NCI-H2029 treated with DMSO at 0.1 percent for 48 hours (cell line): ENCODE measurements at places on chromosomes 11 and 22.

GRCh38 chr11:55773138-55773537 lies at the start of gene OR5D13:
OR5D13 (plus strand) TSS chr11:55773438; CDS start chr11:55773438, 0 bp downstream.
- no peak for DNase-seq

GRCh38 chr22:20238536-20238900 lies 29.6 kb downstream of the RTN4R start:
- DNase-seq, result no peak

DNA sequence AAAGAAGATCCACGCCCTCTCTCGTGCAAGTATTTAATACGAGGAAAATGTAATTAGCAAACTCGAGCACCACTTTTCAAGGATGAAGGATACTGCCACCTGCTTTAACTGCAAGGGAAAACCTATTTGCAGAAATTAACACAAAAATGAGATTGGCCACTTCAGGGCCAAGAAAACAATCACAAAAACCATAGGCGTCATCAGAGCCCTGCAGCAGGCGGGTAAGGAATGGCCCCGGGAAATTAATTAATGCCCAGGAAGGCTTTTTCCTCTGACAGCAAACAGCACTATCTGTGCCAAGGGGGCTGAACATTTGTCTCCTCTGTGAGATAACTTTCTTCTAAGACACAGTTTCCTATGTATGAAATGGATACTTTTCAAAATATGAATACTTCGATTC lies 255.7 kb downstream of the CTTN start:
- no peak for DNase-seq

GRCh38 chr11:18369398-18369797 lies 25.0 kb upstream of the LDHA start:
- DNase-seq, result no peak

DNA sequence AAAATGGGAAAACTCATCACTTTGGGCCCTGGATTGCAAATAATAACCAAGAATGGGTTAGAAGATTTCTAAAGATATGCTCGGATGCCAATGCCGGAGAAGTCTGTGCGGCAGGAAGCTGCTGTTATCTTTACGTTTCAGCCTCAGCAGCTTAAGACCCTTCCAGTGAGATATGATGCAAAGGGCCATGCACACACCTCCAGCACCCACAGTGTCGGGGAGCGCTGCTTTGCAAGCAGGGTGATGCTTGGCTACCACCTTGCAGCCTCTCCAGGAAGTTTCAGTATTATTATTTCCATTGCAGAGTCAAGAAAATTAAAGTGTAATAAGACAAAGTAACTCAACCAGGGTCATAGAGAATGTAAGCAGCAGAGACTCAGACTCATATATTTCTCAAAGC lies 37.3 kb downstream of the LARGE1 start:
- DNase-seq, result no peak

- DNase-seq, result no peak
These were observed 474.3 kb downstream of the METTL15 start for GRCh38 chr11:28582506-28582905.

DNA sequence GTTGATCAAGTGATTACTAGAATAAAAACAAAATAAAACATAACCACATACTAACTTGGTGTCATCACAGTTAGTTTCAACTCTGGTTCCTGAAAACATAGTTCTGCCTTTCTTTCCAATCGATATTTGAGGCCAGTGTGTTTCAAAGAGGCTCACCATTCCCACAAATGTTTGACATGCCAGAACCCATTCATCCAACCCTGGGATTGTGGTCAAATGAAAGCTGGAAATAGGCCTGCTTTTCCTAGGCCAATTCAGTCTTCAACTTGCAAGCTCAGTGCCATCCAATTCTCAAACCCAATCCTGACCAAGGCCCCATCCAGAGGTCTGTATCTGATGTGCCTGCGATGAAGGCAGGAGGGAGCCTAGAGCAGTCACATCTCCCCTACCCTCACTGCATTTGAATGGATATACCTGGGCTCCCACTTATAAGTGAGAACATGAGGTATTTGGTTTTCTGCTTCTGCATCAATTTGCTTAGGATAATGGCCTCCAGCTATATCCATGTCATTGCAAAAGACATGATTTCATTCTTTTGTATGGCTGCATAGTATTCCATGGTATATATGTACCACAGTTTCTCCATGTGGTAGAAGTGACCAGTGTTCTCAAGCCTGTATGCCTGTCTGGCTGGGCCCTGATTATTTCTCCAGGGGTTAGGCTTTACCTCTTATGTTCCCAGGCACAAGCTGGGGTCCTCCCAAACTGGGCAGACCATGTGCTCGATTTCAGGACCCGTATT lies 143.2 kb downstream of the SWAP70 start:
- no peak for DNase-seq

GRCh38 chr22:38784035-38784434 lies 9.9 kb downstream of the DNAL4 start:
- DNase-seq, result no peak

GRCh38 chr11:130124096-130124495 lies 35.5 kb upstream of the ST14 start:
- DNase-seq, result no peak

- no peak for DNase-seq
These were observed 37.8 kb downstream of the STIM1 start for GRCh38 chr11:3893311-3893710.

DNA sequence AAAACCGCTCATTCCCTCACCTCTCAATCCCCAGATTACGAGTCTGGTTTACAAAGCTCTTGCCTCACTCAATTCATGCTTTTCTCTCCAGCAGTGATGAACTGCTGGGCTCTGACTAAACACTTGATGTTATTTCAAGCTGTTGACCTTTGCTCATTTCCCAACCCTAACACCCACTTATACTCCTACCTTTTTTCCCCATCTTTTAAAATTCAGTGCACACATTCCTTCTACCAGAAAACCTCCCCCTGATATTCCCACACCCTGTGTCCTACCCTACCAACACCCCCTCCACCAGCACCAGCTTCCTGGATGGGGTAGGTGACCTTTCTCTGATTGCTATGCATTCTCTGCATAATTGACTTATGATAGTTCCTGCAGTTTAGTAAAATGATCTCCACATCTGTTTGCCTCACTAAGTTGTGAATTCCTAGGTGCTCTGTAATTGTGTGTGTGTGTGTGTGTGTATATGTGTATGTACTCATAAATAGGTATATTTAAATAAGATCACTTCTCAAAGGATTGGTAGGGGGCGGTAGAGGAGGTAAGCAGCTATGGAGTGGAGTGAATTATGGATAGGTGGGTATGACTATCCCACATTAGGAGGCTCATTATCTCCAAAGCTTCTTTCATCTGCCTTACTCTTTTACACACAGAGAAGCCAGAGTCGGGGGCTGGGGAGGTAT lies 842 bp downstream of the HEPACAM start:
- no peak for DNase-seq

- DNase-seq, result no peak
These were observed 9.4 kb downstream of the EHD1 start for GRCh38 chr11:64868904-64869570.

DNA sequence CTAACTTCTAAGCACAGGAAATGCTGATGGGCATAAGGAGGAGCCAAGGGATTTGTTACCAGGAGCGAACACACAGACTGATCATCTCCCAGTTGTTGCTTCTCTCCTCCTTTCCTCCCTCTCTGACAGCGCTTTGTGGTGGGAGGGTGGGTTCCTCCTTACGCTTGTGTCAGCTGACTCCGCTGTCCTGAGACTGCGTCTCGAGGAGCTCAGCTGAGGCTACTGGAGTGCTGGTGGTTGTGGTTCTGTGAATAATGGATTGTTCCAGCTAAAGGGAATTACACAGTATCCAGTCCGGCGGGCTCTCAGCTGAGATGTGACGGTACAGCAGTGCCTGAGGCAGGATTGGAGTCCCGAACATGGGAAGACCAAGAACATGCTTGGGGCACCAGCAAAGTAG lies 113.4 kb downstream of the CTNND1 start:
- no peak for DNase-seq

DNA sequence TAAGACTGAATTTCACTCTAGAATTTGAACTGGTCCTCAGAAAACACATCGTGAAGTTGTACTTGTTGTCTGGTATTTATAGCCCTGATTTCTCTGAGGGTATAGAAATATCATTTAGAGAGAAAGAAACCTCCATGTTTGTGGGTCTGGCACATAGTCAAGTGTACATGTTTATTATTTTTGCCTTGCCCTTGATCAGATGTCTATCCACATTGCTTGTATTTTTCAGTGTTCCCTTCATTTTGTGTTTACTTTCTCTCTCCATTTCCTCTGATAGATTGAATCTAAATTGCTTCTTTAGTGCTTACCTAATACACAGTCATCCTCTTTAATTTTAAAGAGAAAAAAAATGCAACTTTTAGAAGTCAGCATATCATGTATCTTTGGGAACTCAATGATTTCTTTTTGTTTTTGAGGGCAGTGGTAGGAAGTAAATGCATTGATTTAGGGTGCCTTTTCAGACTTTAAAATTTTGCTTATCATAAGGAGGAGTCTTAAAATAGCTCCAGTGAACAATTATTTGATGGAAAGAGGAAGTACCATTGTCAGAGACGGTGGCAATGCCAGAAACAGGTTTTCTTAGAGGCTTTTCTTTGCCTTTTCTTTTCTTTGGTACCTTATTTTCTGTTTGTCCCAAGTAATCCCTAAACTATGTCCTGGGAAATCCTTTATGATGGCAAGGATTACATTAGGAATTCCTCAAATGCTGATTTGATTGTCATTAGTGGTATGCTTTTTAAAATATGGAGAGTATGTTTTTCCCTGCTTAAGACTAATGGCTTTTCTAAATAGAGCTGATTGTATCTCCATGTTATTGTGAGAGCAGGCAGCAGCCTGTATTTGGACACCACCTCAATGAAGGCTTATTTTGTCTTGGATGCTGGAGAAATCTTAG lies 29.8 kb upstream of the TECTA start:
- no peak for DNase-seq

GRCh38 chr11:90646706-90647105 lies 423.9 kb upstream of the CHORDC1 start:
- DNase-seq, result no peak

- DNase-seq, result no peak
These were observed 83.7 kb downstream of the IGLL1 start for GRCh38 chr22:23496445-23496833.

GRCh38 chr11:90448256-90448655 lies 225.4 kb upstream of the CHORDC1 start:
- no peak for DNase-seq

GRCh38 chr11:17801166-17801565 lies 66.6 kb downstream of the KCNC1 start:
- DNase-seq, result no peak

DNA sequence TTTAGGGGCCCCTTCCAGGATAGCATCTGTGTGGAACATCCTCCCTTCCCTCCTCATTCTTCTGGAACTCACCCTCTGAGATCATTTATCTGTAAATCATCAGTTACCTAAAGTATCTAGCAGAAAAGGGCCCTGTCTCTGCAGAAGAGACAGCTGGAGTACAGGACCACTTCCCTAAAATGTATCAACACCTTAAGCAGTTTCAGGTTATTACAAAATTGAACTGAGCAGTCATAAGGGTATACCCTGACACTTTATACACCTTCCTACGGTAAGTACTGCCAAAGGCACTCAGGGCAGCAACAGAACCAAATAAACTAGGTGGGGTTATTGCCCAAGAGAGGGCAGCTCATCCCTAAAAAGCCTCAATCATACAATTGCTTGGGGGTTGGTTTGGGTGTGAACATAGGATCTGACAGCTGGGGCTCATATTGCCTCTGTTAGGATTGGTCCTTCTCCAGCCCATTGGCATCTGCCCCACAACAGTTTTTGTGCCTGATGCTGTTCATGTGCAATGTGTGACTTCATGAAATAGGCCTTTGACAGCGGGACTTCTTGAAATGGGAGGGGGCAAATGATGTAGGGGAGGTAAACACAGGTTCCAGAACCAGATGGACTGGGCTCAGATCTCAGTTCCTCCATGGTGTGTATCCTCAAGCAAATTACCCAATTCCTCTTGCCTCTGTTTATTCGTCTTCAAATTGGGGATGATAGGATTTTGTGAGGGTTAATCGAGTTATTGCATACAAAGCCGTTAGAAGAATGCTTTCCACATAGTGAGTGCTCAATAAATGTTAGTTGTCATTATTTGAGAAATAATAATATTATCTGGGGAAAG lies 2.9 kb downstream of the POU2AF3 start:
- DNase-seq, result peak; percentile 96

DNA sequence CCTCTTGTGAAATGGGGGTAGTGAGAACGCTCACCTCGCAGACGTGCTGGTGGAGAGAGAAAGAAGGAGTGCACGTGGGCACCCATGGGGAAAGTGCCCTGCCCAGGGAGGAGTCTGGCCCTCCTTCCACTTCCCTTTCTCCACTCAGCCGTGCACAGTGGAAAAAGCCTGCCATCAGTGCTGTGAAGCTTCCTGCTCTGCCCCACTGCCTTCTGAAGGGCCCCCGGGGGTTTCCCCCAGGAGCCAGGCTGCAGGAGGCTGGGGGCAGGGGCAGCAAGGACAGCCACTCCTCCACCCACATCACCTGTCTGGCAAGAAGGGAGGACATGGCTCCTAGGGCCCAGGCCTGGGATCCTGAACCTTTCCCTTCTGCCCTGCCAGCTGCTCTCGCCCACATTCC lies 7.6 kb downstream of the TP53I11 start:
- DNase-seq, result peak; percentile 49

- no peak for DNase-seq
These were observed 85.0 kb upstream of the PITPNB start for GRCh38 chr22:28004021-28004420.

GRCh38 chr11:12235553-12235946 lies 125.2 kb downstream of the MICAL2 start:
- DNase-seq, result no peak

DNA sequence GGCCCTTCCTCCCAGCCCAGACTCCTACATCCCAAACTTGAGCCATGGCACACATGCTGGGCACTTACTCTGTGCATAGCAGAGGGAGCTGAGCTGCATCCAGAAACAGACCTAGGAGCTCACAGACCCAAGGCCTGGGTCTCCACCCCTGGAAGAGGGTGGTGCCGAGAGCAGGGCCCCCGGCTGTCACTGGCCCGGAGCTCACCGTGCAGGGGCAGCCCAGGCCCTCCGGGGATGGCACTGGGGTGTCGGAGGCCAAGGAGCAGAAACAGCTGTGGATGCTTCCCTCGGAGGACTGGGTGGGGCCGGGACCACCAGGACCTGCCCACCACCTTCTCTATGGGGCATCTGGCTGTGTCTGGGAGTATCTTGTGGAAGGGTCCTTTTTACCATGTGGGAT lies 4.3 kb upstream of the APOBEC3A start:
- no peak for DNase-seq

DNA sequence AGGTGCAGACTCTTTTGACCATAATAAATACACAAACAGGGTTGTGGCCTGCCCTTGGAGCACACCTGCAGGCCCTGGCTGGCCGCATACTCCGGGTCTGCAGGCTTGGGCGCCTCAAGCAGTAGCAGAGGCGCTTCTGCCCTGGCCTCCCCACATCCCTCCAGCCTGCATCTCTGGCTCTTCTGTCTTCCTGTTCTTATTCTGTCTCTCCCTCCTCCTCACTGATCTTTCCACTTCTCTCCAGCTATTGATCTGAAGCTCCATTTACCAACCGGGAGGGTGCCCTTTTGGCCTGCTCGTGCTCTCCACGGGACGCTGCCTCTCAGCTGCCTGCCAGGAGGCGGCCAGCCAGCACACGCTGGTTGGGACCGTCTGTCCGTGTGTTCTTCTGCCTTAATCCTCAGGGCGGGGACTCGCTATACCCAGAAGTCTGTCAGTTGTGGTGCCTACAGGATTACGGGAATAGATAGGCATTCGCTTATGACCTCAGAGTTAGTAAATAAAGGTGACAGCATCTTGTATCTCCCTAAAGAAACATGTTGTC lies 5.2 kb downstream of the UPB1 start:
- DNase-seq, result no peak
